ENCODE measurements at places on chromosomes 1 and 21. TPM values are rescaled to one million over a fixed set of nuclear protein-coding genes. Genes with fewer than 3 reads are reported as not detected.

SLC2A5 gene
- 2.0 TPM for total RNA-seq

NBPF6 gene
- total RNA-seq: not detected

TLCD4 gene
- total RNA-seq: 0.16 TPM

DLGAP3 gene
- total RNA-seq: not detected

CYP4A11 gene
- total RNA-seq: not detected

FAM72B gene
- total RNA-seq: 1.7 TPM

BTBD8 gene
- total RNA-seq: 4.7 TPM

SUSD4 gene
- total RNA-seq: under 0.01 TPM

CFHR5 gene
- not detected for total RNA-seq

SSX2IP gene
- total RNA-seq: 14.0 TPM

SLFNL1 gene
- total RNA-seq: 0.60 TPM

APP gene
- total RNA-seq: 911 TPM

TFAP2E gene
- total RNA-seq: 0.16 TPM

LIN28A gene
- total RNA-seq: under 0.01 TPM

TRMT1L gene
- 21.0 TPM for total RNA-seq

ESPN gene
- 0.17 TPM for total RNA-seq

PODN gene
- total RNA-seq: 51.2 TPM

SYTL1 gene
- total RNA-seq: 0.32 TPM

LPAR3 gene
- total RNA-seq: 21.6 TPM

FPGT gene
- total RNA-seq: 14.3 TPM

CNR2 gene
- not detected for total RNA-seq

GPR37L1 gene
- not detected for total RNA-seq

ATPAF1 gene
- total RNA-seq: 45.9 TPM

VSIG8 gene
- total RNA-seq: under 0.01 TPM

LCE2B gene
- not detected for total RNA-seq

CCDC185 gene
- total RNA-seq: not detected

TNFSF4 gene
- total RNA-seq: 1.3 TPM

SLAMF9 gene
- not detected for total RNA-seq

OR2G6 gene
- not detected for total RNA-seq

PLA2G2A gene
- total RNA-seq: not detected

MYOM3 gene
- not detected for total RNA-seq

All from bronchial smooth muscle cell (primary cell).